Chondrocyte (in vitro differentiated cells): ENCODE measurements at places on chromosomes 4 and X.

DNA sequence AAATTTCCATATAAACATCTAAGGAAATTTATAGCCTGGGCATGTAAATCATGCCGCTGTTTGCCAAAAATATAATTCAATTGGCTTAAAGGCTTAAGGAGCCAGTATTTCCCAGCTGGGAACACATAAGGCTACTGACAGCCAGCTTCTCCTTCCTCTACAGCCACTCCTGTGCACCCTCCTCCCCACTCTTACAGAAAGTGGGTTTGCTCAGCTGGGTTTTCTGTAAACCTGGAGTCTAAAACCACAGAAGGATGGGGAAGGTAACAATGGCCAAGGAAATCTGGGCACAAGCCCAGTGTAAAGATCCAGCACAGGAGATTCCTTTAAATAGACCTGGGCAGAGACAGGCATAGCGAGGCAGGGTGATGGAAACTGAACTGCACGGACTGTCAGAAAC lies 18.5 kb downstream of the ACSL1 start:
- no peak for DNase-seq

DNA sequence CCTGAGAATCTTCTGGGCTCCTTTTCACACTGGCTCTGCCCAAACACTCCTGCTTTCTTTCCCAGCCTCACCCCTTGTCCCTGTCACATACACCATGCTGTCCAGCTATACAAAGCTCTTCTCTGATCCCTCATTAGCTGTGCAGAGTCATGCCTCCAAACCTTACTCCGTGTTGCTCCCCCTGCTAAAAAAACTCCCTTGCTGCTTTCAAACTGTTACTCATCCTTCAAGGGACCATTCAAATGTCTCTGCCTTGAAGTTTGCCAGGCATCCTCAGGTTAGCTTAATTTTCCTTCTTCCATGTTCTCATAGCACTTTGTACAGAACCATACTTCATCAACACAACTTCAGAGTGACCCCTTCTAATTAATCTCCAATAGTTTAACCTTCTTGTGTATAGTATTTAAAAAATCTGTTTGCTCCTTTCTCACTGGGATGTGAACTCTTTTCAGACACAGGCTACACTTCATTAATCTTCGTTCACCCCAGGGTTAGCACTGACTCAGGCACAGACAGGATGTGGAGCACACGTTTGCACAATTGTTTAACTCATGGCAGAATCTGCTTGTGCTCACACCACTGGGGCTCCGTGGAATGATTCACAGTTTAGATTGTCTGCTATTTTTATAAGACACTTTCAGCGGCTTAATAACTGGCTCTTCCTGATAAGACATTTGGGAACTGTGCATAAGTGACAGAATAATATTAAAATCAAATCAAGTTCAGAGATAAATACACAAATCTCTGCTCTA lies 21.4 kb upstream of the SEL1L3 start:
- no peak for DNase-seq

GRCh38 chr4:77188498-77189220 lies 31.7 kb downstream of the CCNG2 start:
- no peak for DNase-seq

GRCh38 chr4:159103384-159103990 lies 608 bp downstream of the RAPGEF2 start:
- DNase-seq = no peak

- no peak for DNase-seq
These were observed 37.1 kb downstream of the BRCC3 start for GRCh38 chrX:155108427-155108826.

- no peak for DNase-seq
These were observed 78.8 kb downstream of the PHEX start for GRCh38 chrX:22110729-22111494.

DNA sequence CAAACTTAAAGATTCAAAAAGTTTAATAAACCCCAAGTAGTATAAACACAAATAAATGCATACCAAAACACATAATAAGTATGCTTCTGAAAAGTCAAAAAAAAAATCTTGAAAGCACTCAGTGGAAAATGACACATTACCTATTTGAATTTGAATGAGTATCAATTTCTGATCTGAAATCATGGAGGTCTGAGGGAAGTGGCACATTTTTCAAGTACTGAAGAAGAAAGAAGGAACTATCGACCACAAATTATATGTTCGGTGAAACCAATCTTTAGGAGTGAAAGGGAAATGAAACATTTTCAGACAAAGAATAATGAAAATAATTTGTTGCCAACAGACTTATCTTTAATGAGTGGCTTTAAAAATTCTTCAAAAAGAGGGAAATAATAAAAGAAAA lies 12.1 kb upstream of the F9 start:
- no peak for DNase-seq

- no peak for DNase-seq
These were observed 11.8 kb downstream of the FAM184B start for GRCh38 chr4:17769406-17770174.

- no peak for DNase-seq
These were observed 50.8 kb downstream of the SLC2A9 start for GRCh38 chr4:9970399-9971011.

GRCh38 chr4:98176531-98176930 lies 33.3 kb upstream of the STPG2 start:
- DNase-seq = no peak

DNA sequence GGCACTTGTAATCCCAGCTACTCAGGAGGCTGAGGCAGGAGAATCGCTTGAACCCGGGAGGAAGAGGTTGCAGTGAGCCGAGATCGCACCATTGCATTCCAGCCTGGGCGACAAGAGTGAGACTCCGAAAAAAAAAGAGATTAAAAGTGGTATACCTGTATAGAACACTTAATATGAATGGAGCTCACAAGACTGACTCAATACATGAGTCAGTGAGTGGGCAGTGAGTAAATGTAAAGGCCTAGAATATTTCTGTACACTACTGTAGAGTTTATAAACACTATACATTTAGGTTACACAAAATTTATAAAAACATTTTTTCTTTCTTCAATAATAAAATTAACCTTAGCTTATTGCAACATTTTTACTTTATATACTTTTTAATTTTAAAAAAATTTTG lies 93.8 kb downstream of the CENPC start:
- no peak for DNase-seq

DNA sequence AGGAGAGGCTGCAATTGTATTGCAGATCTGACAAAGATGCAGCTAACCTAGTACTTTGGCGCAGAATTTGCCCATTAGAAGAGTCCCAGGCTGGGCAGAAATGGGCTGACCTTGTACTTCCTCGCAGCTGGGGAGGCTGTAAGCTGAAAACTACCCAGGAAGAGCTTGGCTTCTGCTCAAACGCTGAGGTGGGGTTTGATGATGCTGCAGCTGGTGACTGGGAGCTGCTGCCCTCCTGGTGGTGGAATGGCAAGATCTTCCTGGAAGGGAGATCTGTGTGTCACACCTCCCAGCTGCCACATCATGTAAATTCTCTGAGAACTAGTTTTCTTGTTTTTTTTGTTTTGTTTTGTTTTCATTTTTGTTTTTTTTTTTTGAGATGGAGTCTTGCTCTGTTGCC lies 17.4 kb downstream of the CCNG2 start:
- DNase-seq = no peak

- DNase-seq = peak; percentile 96
These were observed at the start of gene RPL34 for GRCh38 chr4:108620101-108620932. Gene RPL34 (plus strand): TSS chr4:108620576. CDS start chr4:108621960, 1,384 bp downstream.

DNA sequence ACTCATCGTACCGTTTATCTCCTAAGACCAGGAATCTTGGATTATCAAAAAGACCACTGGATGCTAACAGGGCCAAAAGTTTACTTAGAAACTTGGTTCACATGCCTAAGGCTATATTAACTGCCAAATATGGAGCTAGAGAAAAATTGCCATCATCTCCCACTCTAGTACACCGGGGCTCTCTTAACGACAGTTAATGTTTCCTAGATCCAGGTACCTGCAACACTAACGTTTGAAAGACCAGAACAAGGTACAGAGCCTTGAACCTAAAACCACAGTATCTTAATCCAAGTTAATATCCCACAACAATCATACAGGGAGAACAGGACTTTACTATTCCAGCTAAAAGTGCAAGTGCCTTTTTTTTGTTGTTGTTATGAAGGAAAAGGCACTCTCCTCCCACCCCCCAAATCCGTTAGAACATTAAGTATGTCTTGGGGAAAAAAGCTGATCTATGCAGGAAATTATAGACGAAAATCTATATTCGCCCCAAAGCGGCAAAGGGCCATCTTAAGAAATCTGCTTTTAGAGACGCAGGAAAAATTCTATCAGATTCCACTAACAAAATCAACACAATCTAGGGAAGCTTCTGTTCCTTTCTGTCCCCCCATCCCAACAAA lies 1.3 kb downstream of the G3BP2 start:
- no peak for DNase-seq

GRCh38 chr4:74376888-74377483 lies 12.0 kb downstream of the EREG start:
- DNase-seq = no peak

DNA sequence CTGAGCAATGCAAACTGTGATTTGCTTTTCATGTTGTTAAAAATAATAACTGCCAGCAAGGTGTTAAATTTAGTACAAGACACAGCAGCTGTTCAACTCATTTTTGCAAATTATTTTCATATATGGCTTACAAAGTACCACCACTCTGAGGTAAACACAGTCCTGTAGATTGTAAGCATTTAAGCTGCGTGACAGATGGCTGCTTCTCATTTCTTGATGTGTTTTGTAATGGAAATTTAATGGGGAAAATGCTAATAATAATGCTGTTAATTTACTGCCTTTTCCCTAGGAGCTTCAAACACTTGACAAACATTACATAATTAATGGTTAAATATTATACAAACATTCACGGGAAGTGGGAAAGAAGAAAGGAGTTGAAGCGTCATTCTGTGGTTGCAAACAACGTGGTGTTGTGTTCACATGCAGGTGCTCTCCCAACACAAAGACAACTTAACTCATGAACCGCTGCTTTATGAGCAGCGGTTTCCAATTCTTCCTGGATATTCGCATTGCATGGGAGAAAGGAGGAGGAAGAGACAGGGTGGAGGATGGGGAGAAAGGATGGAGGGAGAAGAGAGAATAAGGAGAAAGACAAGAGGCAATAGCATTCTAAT lies 236.8 kb upstream of the VCX start:
- no peak for DNase-seq

DNA sequence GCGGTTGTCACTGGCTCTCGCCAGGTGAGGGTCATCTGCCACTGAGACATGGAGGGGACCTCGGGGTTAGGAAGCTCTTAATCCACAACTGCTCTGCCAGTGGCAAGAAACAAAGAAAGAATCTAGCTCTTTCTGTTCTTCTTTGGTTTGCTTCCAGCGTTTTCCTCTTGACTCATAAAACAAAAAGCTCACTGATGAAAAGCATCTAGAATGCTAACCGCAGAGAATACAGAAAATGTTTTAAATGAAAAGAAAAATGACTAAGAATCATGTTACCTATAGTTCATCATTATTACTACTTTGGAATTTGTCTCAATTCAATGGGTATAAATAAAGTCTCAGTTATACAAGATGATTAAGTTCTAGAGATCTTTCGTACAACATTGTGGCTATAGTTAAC lies 274.8 kb upstream of the TENM3 start:
- DNase-seq = no peak

GRCh38 chr4:115272594-115272993 lies 159.2 kb upstream of the NDST4 start:
- no peak for DNase-seq

- no peak for DNase-seq
These were observed 109.4 kb downstream of the ZNF518B start for GRCh38 chr4:10347815-10348214.

DNA sequence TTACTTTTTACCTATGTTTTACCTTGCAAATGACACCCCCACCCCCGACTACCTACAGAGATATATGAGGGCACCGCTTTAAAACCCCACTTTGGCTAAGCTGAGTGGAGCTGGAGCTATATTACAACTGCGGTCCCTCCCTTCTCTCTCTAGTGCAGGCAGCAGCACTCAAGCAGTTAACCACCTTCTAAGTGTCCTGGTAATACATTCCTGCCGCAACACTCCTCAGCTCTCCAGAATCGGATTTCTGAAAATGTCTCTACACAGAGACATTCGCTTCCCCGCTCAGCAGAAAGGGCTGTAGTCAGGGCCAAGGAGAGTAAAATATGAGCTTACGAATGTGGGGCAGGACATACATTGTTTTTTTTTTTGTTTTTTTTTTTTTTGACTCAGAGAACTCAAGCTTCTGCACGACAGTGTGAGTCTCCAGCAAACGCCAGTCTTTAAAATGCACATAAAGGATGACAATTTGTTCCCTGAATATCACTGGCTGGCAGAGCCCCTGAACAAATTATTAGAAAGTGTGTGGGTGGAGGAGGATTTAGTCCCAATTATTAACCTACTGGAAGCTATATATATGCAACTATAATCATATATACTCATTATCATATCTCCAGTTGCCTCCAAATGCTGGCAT lies 287.0 kb upstream of the TET2 start:
- DNase-seq = no peak

- DNase-seq = peak; percentile 55
These were observed 14.3 kb downstream of the MSANTD1 start for GRCh38 chr4:3263053-3263875.

DNA sequence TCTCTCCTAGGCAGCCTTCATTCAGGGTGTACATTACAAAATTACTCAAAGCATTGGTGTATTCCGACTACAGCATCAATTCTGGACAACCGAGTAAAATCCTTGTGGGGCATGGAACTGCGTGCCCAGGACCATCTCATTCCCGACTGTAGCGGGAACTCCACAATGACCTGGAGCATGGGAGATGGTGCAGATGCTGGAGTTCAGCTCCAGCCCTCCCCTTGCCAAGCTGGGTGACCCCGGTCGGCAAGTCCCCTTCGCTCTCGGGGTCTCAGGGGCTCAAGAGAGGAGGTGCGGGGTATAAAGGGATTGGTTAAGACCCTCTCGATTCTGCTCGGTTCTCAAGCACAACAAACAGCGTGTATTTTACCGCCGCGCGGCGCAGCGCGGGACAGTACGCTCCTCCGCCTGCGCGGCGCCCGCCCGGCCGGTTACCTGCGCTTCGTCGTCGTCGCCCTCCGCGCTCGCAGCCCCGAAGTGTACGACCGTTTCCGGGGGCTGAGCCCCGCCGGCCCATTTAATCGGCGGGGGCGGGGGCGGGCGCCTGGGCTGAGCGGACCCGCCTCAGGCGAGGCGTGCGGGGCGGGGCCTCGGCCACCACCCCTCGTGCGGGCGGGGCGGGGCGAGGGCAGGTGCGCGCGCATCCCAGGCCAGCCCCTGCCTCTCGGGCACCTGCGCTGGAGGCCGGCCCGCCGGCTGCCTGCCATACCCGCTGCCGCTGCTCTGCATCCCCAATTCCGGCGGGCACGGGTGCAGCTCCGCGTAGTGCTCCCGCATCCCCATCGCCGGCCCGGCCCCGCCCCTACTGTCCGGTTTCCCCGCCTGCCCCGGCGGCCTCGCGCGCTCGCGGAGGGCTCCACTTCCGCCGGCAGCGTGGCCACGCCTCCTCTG lies at the start of gene G6PD:
G6PD (minus strand) TSS at position 493 of the 891 bp plus-strand sequence. CDS start 691 bp downstream, outside the sequence.
- no peak for DNase-seq

- no peak for DNase-seq
These were observed 2.7 kb downstream of the EFNB1 start for GRCh38 chrX:68831405-68832100.
